AG04449 (cell line): ENCODE measurements at places on chromosomes 4 and X.

- no peak for DNase-seq
Measured at GRCh38 chrX:97401586-97402136, 518.0 kb downstream of the RPA4 start.

DNA sequence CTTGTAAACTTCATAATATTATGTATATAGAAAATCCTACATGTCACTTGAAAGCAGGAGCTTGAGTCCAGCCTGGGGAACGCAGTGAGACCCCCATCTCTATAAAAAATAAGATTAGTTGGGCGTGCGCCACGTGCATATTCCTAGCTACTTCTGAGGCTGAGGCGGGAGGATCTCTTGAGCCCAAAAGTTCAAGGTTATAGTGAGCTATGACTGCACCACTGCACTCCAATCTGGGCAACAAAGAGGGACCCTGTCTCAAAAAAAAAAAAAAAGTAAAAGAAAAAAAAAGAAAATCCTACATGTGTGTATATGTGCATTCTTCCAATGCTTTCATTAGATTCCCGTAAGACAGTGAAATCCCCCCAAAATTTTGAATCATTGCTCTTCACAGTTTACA lies 1.7 kb downstream of the SEC31A start:
- no peak for DNase-seq

GRCh38 chrX:13906093-13906492 lies 89.2 kb upstream of the GPM6B start:
- no peak for DNase-seq

DNA sequence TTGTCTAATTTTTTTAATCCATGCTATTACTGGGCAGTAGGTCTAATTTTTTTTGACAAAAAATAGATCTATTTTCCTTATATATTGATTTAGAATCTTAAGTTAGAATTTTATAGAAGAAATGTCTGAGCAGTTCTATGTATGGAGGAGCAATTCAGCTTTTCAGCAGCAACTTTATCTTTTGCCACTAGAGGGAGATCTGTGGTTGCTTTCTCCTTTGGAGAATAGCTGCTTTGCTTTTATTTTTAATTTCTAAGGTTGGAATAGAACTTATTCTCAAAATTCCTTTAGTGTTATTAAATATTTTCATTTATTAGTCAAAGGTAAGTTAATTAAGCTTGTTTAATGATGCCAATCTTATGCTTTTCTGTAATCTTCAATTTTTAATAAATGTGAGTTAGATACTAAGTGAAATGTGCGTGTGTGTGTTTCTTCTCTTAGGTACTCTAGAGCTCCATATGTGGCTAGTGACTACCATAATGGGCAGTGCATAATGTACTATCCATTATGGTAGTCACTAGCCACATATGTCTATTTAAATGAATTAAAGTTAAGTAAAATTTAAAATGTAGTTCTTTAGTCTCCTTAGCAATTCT lies 29.3 kb downstream of the FAM199X start:
- DNase-seq, result no peak

GRCh38 chrX:134875671-134876070 lies 115.1 kb upstream of the SMIM10 start:
- no peak for DNase-seq

DNA sequence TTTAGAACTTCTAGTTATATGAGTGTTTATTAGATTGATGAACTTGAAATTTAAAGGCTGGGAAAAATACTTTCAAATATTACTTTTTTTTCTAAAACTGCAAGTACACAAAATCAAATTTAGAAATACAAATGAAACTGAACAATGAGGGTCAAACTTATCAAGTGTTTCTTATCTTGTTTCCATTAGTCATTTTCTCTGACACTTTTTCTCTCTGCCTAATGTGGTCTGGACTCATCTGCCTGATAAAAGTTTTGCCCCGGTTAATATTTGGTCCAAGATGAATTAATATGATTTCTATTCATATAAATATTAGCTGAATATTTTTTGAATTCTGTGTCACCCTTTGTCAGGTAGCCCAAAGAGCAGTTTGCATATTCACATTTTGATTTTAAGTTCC lies 8.7 kb upstream of the HPGDS start:
- no peak for DNase-seq

- no peak for DNase-seq
Measured at GRCh38 chr4:97762115-97762512, 381.2 kb downstream of the STPG2 start.

DNA sequence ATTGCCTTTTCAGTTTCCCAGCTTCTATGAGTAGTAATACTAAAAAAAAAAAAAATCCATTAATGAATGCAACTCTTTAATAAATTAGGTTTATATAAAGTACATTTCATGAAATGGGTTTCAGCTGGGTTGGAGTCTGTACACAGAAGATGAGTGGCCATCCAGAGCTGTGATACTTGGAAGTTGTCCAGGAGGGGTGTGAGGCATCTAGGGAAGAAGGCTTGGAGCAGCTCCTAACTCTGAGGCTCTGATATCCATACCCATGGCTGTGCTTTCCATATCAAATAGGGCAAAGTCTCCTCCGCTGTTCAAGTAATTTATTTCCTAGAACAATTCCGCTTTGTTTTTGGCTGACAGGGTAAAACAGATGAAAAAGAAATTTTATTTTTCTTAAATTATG lies 423.3 kb upstream of the TENM3 start:
- no peak for DNase-seq

GRCh38 chr4:138233313-138234034 lies 8.7 kb downstream of the SLC7A11 start:
- no peak for DNase-seq

DNA sequence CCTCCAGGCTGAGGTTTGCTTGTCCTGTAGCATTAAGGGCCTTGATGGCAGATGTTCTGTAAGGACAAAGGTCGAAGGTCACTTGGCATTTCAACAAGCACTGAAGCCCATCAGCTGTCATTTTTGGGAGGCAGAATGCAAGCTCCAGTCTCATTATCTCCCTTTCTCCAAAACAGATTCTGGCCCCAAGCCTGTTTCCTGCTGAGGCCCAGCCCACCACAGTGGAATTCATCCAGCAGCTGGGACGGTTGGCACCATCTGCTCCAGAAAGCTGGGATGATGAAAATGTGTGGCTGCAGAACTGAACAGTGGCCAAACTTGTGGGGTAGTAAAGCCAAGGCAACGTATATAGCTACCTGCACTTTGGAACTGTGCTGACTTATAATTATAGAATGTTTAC lies 17.7 kb upstream of the PPEF2 start:
- no peak for DNase-seq

GRCh38 chr4:9891056-9891455 lies 109.6 kb downstream of the DRD5 start:
- DNase-seq, result no peak
